ENCODE measurements at places on chromosomes 4 and X.

GRCh38 chr4:183507925-183508696, 3.3 kb downstream of the ING2 start:
- DNase-seq, result no peak

- DNase-seq, result no peak
Observed at GRCh38 chrX:69020316-69020715, 144.9 kb downstream of the PJA1 start.

- no peak for DNase-seq
Observed at GRCh38 chrX:109040057-109040456, 303.7 kb upstream of the IRS4 start.

GRCh38 chr4:69617083-69617694, 22.3 kb downstream of the UGT2A2 start:
- DNase-seq, result peak; percentile 47

- no peak for DNase-seq
Observed at GRCh38 chrX:69257499-69258127, 92.4 kb upstream of the PJA1 start.

DNA sequence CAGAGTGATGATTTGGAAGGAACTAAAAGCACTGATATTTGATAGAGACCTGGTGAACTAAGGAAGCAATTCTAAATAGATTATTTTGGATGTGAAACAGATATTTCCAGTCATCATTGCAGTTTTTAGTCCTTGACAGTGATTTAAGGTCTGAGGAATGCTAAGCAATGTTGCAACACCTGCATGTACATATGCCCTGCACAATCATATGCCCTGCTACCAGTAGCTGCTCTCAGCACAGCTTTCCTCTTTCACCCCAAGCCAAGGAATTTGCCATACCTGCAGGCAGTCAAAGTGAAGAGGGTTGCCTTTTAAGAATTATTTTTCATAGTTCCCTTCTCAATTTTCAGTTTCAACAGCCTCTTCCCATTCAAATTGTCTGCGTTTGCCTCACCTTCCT, 8.7 kb upstream of the FAM47A start:
- no peak for DNase-seq

DNA sequence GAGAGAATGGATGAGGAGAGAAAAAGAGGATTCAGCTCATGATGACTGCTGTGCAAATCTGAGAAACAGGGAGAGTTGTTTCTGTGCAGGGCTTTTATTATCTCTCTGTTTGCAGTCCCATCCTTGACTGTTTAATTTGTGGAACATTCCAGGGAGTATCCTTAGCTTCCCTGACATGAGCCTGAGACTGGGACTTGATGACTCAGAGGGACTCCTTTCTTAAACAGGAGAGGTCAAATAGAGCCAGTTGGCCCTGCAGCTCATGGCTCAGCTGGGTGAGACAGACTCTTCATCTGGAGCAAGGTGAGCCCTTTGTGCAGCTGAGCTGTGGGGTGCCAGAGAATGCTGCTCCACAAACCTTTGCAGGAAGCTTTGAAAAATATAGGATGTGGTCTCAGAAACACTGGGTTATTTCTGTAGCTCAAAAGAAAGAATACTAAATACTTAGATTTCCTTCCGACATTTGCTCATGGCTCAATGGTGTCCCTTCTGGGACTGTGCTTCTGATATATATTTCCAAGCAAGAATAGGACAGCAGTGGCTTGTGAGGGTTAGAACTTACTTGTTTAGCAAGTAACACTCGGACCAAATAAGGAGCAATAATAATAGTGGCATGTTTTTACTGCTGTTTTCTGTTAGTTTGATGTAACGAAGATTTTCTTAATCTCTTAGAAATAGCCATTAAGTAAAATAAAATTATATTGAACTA, 14.5 kb downstream of the ARHGAP24 start:
- DNase-seq, result no peak

DNA sequence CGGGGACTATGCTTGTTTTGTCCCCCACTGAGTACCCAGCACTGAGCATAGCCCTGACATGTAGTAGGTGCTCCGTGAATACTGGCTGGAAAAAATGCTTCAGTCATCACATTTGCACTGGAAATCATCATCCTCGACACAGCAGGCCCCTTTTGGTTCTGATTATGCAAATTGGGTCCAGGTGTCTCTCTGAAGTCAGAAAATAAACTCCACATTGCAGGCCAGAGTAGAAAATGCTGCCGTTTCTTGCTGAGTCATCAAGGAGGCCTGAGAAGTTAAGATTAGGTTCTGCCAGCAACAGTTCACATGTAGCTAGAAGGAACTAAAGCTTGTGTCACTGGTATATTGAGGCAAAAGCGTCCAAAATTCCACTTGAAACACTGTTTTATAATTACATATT, 15.0 kb upstream of the STK32B start:
- peak; percentile 18 for DNase-seq

GRCh38 chr4:89331686-89332544, 24.3 kb upstream of the GPRIN3 start:
- no peak for DNase-seq

DNA sequence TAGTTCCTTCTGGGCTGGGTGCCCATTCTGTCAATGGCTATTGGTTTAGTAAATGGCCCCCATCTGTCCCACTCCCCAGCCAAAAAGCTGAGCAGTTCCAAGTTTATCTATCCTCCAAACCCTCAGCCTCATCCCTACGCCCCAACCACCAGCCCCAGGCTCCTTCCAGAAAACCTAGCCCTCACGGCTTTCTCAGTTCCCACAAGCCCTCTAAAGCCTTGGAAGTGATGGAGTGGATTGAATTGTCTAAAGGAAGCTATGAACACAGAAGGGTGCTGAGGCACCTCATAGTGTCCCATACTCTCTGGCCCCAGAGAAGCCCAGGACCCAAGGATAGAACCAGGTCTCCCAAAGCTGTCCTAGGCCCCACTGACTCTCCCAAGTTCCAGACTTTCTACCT, 75.6 kb upstream of the EFNB1 start:
- no peak for DNase-seq

GRCh38 chrX:46704767-46705386, 54.0 kb downstream of the SLC9A7 start:
- no peak for DNase-seq

GRCh38 chrX:54922547-54922946, 1.9 kb downstream of the TRO start:
- no peak for DNase-seq

DNA sequence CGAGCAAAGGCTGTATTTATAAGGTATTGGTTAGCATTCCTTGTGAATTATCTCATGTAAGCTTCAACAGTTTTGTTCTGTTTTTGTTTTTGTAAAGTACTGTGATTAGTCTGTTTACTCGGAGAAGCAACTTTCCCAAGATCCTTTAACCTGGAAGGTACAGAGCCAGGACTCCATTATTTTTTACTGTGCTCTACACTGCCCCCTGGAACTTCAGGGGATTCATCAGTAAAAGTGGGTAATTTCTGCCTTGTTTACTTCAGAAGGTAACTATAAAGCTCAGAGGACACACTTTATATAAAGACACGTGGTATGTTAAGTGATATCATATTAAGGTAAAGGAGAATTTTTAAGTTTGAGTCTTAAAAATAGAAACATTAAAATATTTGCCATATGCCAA, 124.9 kb downstream of the IQCM start:
- DNase-seq, result peak; percentile 6

GRCh38 chrX:23228950-23229448, 105.7 kb upstream of the PTCHD1 start:
- peak; percentile 40 for DNase-seq

- no peak for DNase-seq
Observed at GRCh38 chr4:91427171-91427570, 876.6 kb upstream of the GRID2 start.

DNA sequence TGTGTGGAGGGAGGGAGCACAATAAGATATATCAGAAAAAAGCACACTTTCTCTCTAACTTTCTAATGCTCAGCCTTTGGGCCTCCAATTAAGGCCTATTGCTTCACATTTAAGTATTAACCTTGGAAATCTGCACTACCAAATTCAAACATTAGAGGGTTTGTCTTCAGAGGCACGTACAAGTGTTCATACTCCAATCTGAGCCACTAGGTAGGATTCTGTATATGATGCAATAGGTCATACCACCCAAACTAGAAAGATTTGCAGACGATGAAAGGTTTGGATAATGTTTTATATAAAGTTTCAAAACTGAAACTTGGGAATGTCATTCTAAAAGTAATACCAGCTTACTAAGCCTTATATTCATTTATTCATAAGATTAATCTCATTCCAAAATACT, 106.4 kb downstream of the MID1 start:
- DNase-seq, result no peak

DNA sequence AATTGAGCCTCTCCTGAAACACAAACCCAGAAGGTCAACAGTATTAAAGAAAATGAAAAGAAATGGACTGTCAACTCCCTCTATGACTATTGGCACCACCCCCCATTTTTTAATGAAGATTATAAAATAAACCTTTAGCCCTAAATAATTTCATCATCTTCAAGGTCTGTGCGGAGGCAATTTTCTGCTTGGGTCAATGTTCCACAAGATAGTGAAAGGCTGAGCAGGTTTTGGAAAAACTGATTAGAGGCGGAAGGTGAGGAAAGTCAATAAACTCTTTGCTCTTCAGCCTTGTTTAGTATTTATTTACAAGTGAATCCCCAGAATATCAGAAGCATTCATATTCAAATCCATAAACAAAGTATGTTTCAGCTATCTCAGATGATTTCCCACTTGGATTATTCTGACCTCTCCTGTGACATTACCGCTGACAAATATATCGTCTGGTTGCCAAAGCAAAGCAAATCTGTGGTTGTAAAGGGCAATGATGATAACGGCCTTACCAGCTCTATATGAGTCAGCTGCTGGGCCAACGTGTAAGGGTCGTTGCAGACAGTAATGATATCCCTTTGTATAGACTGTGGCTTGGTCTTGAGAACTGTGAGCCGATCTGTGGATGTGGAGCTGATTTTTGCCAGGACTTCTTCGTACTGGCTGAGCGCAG, 24.0 kb downstream of the RASGEF1B start:
- DNase-seq, result no peak

- DNase-seq, result no peak
Observed at GRCh38 chrX:152445926-152446325, 5.2 kb downstream of the GABRA3 start.

GRCh38 chr4:19051831-19052230, 1030.3 kb upstream of the LCORL start:
- DNase-seq, result no peak

DNA sequence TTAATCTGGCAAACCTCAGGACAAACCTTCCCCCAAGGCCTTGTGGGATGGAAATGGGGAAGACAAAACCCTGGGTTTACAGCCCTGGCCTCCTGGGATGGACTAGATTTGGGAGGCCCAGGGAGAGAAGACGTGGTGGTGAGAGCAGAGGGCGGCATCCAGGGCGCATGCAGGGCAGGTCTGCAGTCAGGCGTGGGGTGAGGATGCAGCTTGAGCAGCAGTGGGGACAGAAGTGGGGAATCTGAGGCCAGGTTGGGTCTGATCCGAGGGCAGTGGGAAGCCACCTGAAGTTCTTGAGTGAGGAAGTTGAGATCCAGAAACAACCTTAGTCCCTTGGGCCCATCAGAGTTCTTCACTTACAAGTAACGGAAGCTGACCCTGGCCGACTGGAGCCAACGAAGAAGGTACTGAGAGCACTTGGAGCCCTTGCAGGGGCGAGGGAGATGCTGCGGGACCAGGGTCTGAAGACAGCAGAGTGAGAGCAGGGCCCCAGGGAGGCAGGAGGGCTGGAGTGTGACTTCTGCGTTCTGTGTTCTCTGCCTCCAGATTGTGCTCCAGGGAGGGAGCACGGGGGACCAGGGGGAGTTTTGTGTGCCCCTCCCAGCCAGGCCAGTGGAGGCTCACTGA, 42.0 kb upstream of the GPR78 start:
- DNase-seq, result no peak

GRCh38 chr4:73103799-73104503, 34.4 kb upstream of the COX18 start:
- DNase-seq, result peak; percentile 13

DNA sequence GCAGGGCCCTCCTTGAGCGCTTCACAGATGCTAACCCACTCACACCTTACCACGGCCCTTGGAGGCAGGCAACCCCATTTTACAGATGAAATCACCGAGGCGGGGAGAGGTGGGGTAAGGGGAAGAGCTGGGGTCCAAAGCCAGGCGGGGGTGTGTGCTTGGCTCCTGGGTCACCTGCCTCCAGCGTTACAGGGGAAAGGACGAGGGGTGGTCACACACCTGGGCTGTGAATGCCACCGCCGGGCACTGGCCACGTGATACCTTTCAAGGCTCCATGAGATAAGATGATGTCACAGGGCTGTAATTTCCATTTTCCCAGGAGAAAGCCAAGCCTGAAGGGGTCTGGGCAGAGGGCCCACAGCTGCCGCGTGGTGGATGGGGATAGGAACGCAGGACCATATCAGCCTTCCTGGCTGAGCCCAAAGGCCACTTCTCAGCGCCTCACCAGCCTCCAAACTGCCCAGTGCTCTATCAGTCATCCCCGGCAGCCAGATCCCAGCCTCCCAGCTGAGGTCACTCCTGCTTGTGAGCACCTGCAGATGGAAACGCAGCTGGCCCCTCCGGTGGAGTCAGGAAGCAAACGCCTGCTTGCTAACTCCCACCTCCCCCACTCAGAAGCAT, 62.4 kb upstream of the CRMP1 start:
- DNase-seq, result no peak

- no peak for DNase-seq
Observed at GRCh38 chr4:22672519-22672918, 20.2 kb upstream of the GBA3 start.

- DNase-seq, result peak; percentile 10
Observed at GRCh38 chr4:167234316-167234881, at the start of gene SPOCK3. TSS of gene SPOCK3 (minus strand) at chr4:167234494.

GRCh38 chrX:139297638-139298037, 232.9 kb upstream of the F9 start:
- no peak for DNase-seq

DNA sequence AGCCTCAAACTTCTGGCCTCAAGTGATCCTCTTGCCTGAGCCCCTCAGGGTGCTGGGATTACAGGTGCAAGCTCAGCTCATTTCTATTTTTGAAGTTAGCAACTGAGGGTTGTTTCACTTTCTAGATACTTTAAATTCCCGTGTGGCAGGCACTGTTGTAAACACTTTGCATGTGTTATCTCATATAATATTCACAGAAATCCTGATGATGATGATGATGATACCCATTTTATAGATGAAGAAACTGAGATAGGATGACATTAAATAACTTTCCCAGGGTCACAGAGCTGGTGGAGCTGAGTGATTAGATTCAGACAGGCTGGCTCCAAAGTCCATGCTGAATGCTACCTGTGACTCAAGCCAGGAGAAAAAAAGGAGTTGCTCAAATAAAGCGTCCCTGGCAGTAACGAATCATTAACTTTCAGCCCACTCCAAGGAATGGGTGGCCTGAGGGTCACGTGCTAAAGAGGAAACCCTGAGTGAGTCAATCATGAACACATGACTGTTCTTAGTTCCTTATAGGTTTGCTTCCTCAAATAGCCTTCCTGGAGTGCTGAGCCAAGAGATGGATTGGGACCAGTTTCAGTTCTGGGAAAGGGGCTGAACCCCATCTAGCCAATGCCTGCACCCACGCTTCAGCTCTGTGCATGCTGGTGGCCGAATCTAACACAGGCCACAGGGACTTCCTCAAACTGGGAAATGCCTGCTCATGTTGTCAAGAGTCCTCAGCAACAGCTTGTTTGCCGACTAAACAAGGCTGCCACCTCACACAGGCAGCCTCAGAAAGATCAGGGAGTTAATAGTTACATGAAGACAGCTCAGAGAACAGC, 52.8 kb downstream of the RBM47 start:
- DNase-seq, result peak; percentile 98

Measured in ACHN (cell line).